Pons (tissue), 1 donor: ENCODE measurements at places on chromosomes 3 and 15.

- no peak for DNase-seq
Observed at GRCh38 chr15:22954798-22955543, 25.2 kb downstream of the CYFIP1 start.

DNA sequence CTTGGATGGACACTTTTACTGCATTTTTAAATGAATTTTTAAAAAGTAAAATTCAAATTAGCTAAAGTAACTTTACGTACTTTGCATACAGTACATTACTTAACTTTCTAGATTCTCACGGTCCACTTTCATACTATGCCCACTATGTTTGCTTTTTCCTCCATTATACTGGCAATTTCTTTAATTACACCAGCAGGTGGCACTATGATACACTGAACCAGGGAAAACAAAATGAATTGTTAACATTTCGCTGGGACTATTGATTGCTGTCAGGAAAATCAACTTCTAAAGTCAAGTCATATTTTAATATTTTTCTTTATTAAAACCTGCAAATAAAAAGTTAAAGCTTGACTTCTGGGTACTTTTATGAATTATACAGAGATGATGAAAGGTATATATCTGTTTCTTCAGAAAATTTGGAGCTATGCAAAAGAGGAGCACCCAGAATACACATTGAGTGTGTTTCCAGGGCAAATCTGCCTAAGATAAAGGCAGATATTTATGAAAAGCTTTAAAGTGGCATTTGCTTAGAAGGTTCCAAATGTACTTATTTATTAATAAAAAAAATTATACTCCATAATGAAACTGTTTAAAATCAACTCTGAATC, 21.8 kb upstream of the POU1F1 start:
- DNase-seq = peak; percentile 74

DNA sequence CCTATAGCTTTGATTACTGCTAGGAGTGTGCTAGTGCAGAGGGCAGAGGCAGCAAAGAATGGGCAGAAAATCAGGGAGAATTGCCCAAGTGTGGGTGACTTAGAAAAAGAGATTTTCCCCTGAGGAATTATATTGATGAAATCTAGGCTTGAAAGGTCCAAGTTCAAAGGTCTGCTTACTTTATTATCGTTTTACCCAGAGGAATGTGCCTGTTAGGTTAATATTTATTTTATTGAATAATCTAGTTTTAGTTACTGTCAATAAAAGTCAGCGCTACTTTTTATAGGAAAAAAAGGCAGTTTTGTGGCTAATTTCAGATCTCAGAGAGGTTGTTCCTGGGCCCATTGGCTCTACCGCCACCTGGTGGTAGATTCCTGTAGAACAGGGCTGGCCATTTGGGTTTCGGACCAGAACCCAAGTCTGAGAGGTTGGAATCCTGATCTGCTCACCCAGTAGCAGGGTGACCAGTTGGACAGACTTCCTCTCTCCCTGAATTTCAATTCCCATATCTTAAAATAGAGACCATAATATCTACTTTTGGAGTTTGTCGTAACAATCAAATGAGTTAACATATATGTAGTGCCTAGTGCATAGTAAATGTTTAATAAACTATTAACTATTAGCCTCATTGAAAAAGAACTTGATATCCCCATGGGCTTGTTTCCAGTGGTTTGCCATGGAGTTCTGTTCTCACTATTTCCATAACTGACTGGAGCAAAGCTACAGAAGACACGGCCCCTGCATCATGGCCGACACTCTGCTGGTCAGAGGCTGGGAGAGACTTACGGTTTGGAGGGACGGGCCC, 62.7 kb upstream of the ZNF148 start:
- peak; percentile 60 for DNase-seq

GRCh38 chr3:67647390-67647878, 7.0 kb downstream of the SUCLG2 start:
- DNase-seq = no peak

- no peak for DNase-seq
Observed at GRCh38 chr3:72310419-72311380, 525.8 kb upstream of the PROK2 start.

DNA sequence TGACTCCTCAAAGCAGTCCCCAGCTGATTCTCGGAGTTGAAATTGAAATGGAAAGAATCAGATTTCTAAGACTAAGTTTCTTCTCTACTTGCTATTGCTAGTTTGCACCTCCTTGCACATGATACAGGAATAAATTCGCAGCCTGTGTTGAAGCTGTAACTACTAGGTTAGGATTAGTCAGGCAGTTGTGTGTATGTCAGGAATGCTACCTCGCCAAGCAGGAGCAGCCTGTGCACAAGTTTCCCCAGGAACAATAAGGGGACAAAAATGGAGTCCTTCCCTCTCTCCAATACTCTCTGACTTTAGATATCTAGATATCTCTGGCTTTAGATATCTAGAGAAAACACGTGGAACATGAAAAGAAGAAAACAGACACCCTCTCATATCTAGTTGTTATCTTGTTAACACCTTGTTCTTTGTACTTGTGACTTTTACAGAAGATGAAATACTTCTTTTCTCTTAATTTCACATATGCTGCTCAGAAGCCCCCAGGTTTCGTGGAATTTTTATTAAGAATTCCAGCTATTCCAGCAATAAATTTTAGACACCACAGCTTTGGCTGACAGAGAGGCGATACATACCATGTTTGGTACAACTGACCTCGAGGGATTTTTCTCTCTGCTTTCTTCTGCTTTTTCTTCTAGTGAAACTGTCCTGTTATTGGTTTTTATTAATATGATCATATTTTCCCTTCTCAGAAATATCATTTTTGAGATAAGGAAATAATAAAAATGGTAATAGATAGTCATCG, 56.1 kb upstream of the CMSS1 start:
- DNase-seq = no peak
